ENCODE measurements at places on chromosomes 5 and 9. TPM values are rescaled to one million over a fixed set of nuclear protein-coding genes. Genes with fewer than 3 reads are reported as not detected.

The AHRR gene
- 0.30 TPM for total RNA-seq

The ARAP3 gene
- 12.5 TPM for total RNA-seq

The GRM6 gene
- not detected for total RNA-seq

The GLRX gene
- total RNA-seq: 173 TPM

The PCDHB8 gene
- 0.90 TPM for total RNA-seq

The ARID3C gene
- not detected for total RNA-seq

The CCDC192 gene
- not detected for total RNA-seq

The PCDHB2 gene
- 1.8 TPM for total RNA-seq

The SPATA6L gene
- 1.3 TPM for total RNA-seq

The LRRC19 gene
- total RNA-seq: not detected

The CTXN3 gene
- not detected for total RNA-seq

The MUSK gene
- total RNA-seq: 2.0 TPM

The FCN2 gene
- total RNA-seq: not detected

The IL4 gene
- not detected for total RNA-seq

DNA sequence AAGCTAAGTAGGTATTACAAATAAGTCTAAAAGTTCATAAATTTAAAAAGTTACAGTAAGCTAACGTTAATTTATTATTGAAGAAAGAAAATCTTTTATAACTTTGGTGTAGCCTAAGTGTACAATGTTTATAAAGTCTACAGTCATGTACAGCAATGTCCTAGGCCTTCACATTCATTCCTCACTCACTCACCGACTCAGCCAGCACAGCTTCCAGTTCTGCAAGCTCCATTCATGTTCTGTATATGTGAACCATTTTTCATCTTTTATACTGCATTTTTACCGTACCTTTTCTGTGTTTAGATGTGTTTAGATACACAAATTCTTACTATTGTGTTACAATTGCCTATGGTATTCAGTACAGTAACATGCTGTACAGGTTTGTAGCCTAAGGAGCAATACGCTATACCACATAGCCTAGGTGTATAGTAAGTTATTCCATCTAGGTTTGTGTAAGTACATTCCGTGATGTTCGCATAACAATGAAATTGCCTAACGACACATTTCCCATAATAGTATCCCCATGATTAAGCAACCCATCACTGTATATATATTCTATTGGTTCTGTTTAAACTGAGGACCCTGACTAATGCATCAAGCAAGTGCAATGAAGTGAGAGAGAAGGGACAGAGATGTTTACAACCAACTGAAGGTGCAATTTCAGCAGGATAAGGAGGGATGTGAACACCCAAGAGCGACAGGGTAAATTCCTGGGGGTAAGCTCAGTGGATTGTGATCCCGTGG, 88.9 kb upstream of the TRIO start:
- DNase-seq: no peak

GRCh38 chr5:57311251-57311650, 137.4 kb downstream of the GPBP1 start:
- DNase-seq: no peak

DNA sequence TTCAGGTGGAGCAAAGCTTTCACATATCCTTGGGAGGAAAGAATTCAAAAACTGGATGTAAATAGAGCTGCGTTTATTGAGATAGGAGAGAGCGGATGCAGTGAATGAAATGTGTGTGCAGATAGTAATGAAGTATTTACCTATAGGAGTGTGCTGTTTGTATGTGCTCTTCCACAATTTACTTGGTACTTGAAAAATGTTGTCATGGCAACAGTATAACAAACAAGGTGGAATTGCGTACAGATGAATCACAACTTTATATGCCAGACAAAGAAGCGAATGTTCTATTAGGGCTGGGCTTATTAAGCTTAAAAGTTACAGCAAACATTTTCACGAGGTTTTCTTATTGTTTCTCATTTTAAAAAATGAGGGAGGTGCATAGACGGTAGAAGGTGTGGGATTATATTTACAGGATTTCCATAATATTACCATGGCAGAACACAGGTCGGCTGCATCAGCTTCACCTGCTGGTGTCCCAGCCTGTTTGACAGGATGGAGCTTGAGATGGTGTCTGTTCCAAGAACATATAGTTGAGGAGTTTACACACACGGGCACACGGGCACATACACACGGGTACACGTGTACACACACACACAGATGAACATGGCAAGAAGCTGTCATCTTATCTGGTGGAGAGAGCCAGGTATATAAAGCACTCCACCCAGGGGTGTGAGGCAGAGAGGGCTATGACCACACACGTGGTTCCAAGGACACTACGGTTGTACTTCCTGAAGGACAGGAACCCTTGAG, 155.7 kb downstream of the RMI1 start:
- no peak for DNase-seq

DNA sequence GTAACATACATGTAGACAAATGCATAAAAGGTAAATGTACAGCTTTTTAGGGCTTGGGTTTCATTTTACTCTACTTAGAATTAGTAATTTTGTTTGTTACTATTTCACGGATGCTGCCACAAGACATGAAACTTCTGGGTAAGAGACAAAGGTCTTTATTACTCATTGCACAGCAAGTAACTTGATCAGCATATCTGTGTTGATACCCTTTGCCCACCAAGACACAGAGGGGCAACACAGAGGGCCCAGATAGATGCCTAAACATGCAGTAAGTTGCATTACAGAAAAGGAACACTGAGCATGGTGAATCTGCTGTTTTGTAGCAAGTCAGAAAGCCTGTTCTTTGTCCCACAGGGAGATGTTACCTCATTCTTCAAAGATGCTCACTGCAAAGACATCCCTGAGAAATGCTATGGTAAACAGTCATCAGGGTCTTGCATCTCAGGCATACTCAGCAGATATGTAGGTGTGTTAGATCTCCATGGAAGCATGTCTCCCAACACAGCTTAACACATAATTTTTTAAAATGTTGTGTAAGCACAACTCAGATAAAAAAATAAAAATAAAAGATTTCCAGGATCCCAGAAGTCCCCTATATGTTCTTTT, 10.3 kb downstream of the ITGA2 start:
- DNase-seq: no peak

- DNase-seq: no peak
Observed at GRCh38 chr9:88060746-88061145, 77.5 kb downstream of the SPATA31C2 start.

- DNase-seq: peak; percentile 89
Observed at GRCh38 chr9:70412832-70413463, 1.5 kb downstream of the KLF9 start.

- DNase-seq: no peak
Observed at GRCh38 chr9:22278426-22278825, 168.2 kb upstream of the DMRTA1 start.

DNA sequence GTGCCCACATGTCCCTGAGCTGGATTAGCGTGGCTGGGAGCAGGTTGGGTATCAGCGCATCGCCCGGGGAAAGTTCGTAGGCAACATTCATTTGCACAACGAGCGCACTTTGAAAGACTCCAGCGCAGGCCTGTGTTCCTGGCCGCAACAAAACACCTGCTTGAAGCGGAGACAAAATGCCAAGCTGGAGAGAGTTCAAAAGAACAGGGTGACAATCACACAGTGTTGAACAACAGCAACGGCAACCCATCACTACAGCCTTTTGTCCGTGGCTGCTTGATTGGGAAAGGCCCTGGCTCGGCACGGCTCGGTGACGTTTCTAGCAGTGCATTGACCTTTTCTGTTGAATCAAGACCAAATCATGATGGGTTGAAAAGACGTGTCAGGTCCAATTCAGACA, 336.3 kb downstream of the IRX1 start:
- DNase-seq: no peak

DNA sequence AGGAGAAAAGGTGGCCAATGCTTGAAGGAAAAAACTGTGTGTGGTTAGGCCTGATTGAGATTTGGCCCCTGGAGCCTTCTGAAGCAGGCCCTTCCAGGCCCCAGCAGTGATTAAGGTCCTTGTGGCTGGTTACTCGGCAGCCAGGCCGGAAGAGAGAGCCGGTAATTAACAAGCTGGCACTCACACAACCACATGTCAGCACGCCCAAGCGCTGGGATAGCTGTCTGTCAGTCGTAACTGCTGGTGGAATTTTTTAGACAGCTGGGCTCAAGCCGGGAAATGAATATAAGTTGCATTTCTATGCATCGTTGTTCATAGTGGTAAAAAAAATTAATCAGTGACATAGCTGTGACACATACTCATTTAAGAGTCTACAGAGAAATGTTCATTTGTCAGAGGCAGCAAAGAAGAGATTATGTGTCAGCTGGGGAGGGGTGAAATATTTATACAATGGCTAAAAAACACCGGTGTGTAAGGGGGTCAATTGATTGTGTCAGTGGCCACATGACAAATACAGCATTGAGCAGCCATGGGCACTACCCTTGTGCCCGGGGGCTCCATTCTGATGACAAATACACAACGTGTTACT, 13.7 kb upstream of the ARAP3 start:
- DNase-seq: no peak

- DNase-seq: no peak
Observed at GRCh38 chr9:135818718-135819475, 88.4 kb downstream of the CAMSAP1 start.

- DNase-seq: no peak
Observed at GRCh38 chr9:101648493-101648892, 53.7 kb upstream of the PPP3R2 start.

DNA sequence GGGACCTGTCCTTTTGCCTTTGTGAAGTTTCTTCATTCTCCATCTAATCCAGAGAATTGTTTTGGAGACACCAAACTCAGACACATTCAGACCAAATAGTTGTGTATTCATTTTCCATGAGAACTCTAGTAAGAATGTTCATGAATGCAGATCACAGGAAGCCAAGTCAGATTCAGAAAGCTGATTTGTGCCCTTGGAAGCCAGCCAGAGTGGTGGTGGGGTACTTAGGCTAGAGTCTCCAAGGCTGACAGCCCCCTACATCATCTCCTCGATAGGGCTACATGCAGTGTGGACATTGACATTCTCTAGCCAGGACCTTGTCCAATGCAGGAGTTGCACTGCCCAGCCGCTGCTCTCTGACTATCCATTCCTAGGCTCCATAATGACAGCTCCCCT, 137.6 kb downstream of the UGCG start:
- DNase-seq: no peak

GRCh38 chr5:97364731-97365130, 181.7 kb upstream of the RIOK2 start:
- no peak for DNase-seq

DNA sequence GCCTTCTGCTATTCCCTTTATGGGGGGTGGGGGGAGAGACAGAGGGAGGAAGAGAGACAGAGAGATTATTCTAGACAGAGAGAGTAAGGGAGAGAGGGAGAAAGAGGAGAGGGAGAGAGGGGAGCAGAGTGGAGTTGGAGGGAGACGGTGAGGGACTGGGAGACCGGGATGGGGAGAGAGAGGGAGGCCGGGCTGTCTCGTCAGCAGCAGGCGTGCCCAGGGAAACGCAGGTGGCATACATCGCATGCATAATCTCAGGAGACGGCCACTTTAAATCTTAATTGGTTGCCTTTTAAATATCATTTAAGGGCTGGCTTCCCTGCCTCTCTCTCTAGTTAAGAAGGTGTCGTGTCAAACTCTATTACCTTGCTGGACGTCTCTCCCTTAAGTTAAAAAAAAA, 8.4 kb downstream of the IRX4 start:
- no peak for DNase-seq

GRCh38 chr9:124886866-124887492, 25.0 kb downstream of the ARPC5L start:
- DNase-seq: no peak

- DNase-seq: peak; percentile 60
Observed at GRCh38 chr5:16935231-16936149, 598 bp downstream of the MYO10 start.

GRCh38 chr9:133726401-133727276, 11.5 kb downstream of the SARDH start:
- no peak for DNase-seq

- no peak for DNase-seq
Observed at GRCh38 chr9:132546148-132547051, 36.0 kb upstream of the BARHL1 start.

DNA sequence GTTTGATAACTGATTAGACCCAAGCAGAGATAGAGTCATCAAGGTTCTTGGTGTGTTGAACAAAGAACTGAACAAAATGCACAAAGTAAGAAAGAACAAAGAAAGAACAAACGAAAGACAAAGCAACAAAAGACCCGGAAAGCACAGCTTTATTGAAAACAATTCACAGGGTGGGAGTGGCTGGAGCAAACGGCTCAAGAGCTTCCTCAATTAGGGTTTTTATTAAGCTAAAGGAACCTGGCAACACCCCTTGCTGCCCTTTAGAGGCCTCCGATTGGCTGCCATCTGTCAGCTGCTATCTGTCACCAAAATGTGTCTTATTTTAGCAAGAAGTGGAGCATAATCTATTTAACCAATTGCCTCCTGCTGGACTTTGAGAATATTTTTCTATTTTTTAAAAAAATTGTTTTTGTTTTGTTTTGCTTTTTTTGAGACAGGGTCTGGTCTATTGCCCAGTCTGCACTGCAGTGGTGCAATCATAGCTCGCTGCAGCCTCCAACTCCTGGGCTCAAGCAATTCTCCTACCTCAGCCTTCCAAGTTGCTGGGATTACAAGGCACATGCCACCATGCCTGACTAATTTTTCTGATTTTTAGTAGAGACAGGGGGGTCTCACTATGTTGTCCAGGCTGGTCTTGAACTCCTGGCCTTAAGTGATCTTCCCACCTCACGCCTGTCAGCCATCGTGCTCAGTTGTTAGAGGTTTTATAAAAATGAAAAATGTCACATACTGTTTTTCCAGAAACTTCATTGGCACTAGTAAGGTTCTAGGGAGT, 7.7 kb upstream of the ABO start:
- DNase-seq: no peak

- DNase-seq: no peak
Observed at GRCh38 chr5:142621227-142621626, 64.7 kb downstream of the FGF1 start.

DNA sequence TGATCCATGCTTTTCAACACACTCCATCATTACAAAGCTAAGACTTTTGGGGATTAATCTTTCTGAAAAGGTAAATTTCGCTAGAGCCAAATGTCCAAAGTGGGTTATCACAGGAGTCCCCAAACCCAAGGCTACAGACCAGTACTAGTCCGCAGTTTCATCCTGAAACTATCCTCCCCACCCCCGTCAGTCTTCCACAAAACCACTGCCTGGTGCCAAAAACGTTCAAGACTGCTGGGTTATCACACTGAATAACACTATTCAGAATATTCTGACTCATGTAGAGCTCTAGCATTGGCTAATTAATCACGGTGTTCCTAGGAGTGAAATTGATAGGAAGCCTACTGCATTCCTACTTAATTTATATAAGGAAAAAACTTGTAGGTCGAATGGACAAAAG, 24.7 kb downstream of the ERP44 start:
- DNase-seq: no peak

DNA sequence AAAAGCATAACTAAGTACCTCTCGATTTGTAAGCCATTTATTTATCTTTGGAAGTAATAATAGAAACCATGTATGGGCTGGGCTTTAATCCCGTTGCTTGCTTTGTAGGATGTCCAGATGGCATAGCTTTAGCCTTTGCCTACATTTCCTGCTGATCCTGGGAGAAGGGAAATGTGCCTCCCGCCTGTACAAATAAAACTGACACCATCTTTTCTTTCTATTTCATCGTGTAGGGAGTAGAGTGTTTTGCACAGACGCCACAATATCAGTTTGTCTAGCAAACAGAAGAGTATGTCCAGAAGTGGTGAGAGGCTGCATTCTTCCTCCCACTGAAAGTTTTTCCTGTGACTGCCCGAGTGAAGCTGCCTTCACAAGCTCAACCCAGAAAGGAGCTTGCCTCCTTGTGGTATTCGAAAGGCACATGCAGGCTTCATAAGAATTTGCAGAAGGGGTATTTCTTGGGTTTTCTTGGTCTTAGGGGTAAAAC, 24.7 kb upstream of the TJP2 start:
- no peak for DNase-seq

GRCh38 chr5:155729684-155730059, 597.3 kb upstream of the SGCD start:
- DNase-seq: no peak

GRCh38 chr9:13382595-13382994, 103.1 kb upstream of the MPDZ start:
- no peak for DNase-seq
